ENCODE measurements at places on chromosomes 6 and 20.

DNA sequence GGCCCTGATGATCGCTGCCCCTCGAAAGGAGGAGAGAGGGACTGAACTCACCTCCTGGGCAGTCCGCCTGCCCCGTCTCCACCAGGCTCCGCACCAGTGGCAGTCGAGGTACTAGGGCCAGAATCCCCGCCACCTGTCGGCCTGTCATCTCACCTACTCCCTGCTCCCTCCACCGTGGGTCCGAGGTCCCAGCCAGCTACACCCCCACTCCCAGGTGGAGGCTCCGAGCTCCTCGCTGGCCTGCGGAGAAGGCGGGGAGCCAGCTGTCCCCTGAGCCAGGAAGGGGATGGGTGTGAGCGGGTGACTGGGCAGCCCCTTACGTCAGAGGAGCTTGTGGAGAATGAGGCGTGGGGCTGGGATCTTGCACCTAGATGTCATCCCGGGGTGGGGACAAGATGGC is 1066.5 kb upstream of the MANEA start:
- DNase-seq: no peak

- no peak for DNase-seq
These were observed 86.2 kb upstream of the ARID1B start for GRCh38 chr6:156691018-156691417.

DNA sequence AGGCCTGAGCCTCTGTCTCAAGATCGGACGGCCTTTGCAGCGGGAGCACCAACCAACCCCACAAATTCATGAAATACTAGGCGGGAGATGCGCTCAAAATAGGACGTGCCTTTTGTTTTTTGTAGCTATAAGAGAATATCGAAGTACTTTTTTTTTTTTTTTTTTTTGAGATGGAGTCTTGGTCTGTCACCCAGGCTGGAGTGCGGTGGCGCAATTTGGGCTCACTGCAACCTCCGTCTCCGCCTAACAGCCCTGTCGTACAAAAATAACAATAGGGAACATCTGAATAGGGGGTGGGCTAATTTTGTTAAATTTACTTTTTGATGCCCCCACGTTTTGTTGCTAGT is 5.9 kb upstream of the TUBB2A start:
- no peak for DNase-seq

DNA sequence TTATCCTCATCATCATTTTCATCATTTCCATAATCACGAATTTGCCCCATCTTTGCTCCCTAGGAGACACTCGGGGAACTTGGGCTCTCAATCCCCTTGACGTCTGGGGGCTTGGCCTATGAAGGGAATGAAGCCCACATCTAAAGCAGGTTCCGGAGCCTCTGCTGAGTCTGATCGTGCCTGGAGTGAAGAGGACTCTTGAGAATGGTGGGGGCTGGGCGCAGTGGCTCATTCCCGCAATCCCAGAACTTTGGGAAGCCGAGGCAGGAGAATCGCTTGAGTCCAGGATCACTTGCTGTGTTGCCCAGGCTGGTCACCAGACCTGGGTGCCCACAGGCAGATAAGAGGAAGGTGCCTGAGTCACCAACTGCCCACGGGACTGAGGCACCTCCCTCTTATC is 114.5 kb downstream of the SYCP2 start:
- DNase-seq: no peak

- peak; percentile 92 for DNase-seq
These were observed at the start of gene NAA20 for GRCh38 chr20:20017001-20017843. Gene NAA20, plus strand, starts transcription at chr20:20017362. Its CDS starts 35 bp downstream, at chr20:20017397.

- no peak for DNase-seq
These were observed 71.2 kb downstream of the SESN1 start for GRCh38 chr6:109023356-109023925.

GRCh38 chr20:8130840-8131526 is 1.1 kb upstream of the PLCB1 start:
- no peak for DNase-seq

DNA sequence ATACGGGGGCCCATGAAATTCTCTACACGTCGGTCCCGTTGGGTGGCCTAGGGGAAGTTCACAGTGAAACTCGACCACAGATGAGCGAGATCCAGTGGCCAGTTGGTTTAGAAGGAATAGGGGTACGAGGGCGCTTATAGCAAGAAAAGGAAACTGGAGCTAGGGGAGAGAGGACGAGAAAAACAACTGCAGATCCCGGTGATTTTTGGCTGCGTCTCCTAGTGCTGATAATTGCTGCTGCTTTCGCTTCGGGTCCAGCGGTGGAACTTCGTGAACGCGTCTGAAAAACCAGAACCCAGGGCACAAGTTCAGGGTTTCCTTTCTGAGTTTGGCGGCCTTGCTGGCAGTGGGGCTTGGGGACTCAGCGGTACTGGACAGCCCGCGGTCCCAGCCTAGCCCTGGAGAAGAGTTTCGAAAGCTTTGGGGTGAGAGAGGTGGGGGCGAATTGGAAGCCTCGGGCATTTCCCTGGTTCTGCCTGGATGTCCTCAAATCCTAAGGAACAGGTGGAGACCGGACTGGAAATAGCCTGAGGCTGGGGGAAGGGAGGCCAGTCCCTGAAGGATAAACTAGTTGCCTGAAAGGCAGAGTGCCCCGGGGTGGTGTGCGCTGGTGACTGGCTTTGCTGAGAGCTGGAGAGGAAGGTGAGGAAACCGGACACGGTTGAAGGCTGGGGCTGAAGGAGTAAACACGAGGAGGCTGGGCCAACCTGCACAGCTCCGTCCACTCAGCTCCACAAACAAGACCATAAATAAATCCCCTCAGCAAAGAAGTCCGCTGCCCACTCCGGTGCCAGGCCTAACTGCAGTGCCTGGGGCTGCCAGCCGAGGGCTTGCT is 793 bp downstream of the GMPR start:
- peak; percentile 74 for DNase-seq

- peak; percentile 13 for DNase-seq
These were observed 1.4 kb downstream of the SLC35F1 start for GRCh38 chr6:117908246-117909068.

GRCh38 chr6:6597682-6598081 is 9.2 kb downstream of the LY86 start:
- no peak for DNase-seq

- DNase-seq: no peak
These were observed 34.3 kb upstream of the FOXC1 start for GRCh38 chr6:1575210-1576041.

GRCh38 chr20:38873050-38873581 is 53.1 kb upstream of the FAM83D start:
- no peak for DNase-seq
